ENCODE measurements at places on chromosomes 4 and X.

GRCh38 chr4:22456291-22456690, 59.6 kb downstream of the ADGRA3 start:
- no peak for DNase-seq

DNA sequence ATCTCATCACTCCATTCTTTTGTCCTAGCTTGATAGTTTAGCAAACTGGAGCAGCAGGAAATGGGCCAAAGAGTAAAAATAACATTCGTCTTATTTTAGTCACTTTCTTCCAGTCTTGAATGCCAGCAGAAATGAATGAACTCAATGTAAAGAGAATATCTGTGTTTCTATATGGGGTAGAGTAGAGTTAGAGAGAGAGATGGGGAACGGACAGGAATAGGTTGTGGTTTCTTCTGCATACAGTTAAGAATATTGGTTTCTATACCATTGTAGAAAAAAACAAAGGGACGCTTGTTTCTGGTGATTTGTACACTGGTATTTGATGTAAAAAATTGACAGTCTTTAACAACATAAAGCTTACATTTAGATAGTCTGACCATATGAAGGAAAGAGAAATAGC, 8.9 kb downstream of the GPR174 start:
- DNase-seq, result no peak

GRCh38 chr4:6493658-6494304, 21.4 kb upstream of the PPP2R2C start:
- DNase-seq, result no peak

DNA sequence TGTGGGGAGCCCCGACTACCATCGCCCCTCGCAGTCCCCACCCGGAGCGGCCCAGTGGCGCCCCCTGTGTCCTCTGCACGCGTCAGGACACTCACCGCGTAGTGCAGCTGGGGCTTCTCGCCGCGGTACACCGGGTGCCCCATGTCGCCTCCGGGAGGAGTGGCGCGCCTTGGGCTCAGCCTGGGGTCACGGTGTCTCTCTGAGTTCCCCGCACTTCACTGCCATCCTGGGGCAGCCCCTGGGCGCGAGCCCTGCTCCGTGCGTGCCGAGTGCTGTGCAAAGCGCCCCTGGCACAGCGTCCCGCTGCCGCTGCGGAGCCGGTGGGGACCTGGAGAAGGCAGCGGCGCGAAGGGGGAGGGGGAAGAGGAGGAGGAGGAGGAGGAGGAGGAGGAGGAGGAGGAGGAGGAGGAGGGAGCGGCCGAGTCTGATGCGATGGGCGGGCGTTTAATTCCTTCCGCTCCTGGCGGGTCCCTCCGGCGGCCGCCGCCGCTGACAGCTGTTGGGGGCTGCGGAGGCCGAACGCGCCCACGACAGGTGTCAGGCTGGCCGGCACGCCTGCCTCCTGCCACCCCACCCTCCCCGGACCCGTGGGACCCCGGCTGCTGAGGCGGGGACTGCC, 134.3 kb downstream of the AMELX start:
- DNase-seq, result no peak

DNA sequence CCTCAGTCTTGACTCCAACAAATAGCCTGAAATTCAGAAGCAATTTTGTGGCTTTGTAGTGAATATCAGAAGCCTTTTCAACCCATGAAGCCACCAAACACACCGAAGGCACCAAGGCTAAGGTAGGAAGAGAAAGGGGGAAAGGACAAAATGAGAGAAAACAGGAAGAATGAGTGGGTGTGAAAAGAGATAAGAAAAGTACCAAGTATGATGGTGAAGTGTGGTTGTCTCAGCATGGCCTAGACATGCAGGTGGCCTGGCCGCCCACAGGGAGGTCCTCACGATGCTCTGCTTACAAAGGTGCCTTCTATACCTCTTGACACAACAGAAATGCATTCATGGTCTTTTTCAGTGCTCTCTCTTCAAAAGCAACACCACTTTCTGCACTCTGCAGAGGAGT, 34.9 kb downstream of the ACSL1 start:
- DNase-seq, result no peak

DNA sequence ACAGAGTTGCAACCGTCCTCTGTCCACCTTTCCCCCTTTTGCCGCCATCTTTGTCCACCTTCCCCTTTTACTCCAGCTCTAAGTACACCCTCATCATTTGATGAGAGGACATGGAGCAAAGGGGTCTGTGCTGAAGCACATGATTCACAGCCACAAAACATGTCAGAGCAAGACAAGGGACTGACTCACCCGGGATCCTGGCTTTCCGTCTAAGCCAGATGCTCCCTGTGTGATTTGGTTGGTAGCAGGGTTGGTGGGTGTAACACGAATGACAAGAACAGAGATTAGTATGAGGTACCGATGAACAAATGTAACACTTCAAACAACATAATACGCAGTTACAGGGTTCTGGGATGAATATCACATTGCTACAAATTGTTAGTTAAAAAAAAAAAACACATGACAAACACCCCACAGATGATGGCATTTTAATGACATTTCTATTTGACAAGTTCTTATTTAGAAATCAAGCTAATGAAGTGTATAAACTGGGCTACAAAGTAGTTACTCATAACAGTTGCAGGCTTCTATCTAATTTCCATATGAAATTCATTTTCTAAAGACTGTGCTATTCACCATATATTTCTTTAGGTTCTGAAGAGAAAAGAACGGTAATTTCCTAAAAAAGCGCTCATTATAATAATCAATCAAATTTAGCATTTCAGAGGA, 71.4 kb upstream of the ETNPPL start:
- DNase-seq, result no peak

DNA sequence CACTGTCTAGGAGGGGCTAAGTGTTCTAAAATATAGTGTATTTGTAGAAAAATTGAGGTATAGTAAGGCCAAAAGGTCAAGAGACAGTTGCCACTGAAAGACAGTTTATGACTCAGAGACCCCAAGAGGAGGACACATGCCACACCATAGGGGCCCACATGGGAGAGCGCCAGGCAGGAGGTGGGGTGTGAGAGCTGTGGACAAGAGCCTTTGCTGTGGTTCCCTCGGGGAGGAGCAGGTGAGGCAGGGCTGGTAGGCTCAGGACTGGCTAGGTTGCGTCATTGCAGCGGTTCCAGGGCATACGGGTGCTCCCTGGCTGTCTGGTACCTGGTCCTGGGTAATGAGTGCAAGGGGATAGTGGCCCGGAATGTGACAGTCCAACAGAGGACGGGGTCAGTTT, 37.6 kb downstream of the CCNQ start:
- DNase-seq, result no peak

GRCh38 chr4:33802578-33802977, 2441.7 kb downstream of the ARAP2 start:
- DNase-seq, result no peak

- DNase-seq, result no peak
Measured at GRCh38 chrX:19684311-19684710, 169.0 kb upstream of the MAP3K15 start.

- no peak for DNase-seq
Measured at GRCh38 chr4:154422152-154422551, 69.4 kb downstream of the DCHS2 start.

GRCh38 chr4:143406523-143406922, 69.8 kb downstream of the GAB1 start:
- no peak for DNase-seq

GRCh38 chrX:112636951-112637581, 42.7 kb downstream of the LHFPL1 start:
- no peak for DNase-seq

- no peak for DNase-seq
Measured at GRCh38 chr4:172173206-172173605, 360.0 kb downstream of the GALNTL6 start.

DNA sequence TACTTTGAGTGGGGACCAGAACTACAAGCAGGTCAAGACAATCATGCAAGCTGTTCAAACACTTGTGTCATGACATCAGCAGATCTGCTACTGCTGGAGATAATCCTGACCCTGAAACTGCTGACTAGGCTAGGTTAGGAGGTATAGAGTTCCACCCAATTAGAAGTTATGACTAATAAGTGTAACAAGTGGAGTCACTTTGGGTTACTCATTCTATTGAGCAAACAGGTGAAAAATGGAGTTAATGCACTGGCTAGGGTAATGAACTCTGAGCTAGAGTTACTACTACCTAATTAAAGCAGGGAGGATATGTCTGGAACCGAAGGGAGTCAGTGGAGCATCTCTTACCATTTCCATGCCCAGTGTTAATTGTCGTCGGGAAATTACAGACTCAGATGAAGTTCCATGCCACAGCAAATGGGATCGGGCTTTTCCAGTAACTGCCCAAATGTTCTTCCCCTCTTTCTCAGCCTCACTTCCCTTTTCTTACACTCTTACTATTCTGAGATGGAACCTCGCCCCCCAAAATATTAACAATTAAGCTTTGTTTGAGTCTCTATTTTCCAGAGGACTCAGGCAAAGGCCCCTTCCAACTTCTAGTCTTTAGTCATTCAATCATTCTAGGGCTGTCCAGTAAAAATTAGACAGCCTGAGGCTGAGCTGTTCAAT, 19.8 kb upstream of the MANBA start:
- no peak for DNase-seq

- no peak for DNase-seq
Measured at GRCh38 chrX:81405781-81406180, 203.9 kb downstream of the SH3BGRL start.

- no peak for DNase-seq
Measured at GRCh38 chr4:173932701-173933100, 350.8 kb downstream of the FBXO8 start.

GRCh38 chr4:6703786-6704185, 5.9 kb downstream of the MRFAP1L1 start:
- no peak for DNase-seq

DNA sequence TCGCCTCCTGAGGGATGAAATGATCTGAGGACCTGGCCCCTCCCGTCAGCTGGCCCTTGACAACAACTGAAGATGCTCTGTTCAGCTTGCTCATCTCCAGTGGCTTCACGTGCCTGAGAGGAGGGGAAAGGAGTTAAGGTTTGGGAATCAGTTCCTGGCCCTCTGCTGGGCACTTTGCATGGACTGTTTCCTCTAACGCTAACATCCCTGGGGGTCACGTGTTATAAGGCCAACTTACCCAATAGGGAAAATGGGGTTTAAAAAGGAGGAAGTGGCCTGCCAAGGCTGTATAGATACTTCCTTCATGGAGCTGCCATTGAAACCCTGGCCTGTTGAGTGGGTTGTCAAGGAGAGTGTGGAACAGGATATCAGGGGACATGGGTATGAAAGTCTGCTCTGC, 65.6 kb downstream of the OR13H1 start:
- DNase-seq, result no peak

- no peak for DNase-seq
Measured at GRCh38 chr4:10117359-10118047, 904 bp upstream of the WDR1 start.

DNA sequence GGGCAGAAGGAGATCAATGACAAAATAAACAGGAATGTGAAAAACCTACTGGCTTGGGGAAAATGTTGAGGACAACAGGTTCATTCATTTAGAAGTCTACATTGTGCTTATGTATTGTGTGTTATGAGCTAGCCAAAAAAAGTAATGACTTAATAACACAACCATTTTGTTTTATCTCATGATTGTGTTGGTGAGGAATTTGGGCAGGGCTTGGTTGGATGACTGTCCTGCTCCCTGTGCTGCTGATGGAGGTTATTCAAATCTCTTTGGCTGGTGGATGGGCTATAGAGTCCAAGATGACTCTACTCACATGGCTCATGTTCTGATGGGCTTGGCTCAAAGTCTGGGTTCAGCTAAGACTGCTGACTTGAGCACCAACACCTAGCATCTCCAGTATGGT, 116.3 kb downstream of the HS3ST1 start:
- DNase-seq, result no peak

- no peak for DNase-seq
Measured at GRCh38 chrX:14546190-14546589, 16.9 kb downstream of the GLRA2 start.

DNA sequence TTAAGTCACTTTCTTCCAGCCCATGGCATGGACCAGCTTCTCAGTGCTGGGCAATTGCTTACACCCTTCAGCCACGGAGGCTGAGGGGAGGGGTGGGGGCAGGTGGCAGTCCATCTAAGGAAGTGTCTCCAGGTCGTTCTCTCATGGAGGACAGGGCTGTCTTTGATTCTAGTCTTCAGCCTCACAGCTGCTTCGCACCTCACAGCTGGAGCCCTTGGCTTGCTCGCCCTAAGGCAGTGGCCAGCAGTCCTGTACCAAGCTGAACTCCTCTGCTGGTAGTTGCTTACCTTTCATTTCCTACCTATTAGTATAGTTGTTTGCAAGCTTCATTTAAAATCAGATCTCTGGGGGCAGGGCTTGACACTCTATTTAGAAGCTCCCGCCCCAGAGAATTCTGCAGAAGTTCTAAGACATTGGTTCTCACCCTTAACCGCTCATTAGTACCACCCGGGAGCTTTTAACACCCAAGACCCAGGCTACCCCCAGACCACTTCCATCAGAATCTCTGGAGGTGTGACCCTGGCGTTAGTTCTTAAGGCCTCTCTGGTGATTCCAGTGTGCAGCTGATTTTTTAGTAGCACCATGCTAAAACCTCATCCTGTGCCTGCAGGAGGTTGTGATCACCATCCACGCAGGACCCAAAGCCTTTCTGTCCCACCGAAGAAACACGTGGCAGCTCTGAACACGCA, 386.8 kb downstream of the UNC5C start:
- DNase-seq, result no peak

- peak; percentile 76 for DNase-seq
Measured at GRCh38 chrX:2690856-2691542, at the start of gene CD99. Gene CD99 (plus strand): TSS chrX:2691295. CDS start chrX:2691361, 66 bp downstream.

DNA sequence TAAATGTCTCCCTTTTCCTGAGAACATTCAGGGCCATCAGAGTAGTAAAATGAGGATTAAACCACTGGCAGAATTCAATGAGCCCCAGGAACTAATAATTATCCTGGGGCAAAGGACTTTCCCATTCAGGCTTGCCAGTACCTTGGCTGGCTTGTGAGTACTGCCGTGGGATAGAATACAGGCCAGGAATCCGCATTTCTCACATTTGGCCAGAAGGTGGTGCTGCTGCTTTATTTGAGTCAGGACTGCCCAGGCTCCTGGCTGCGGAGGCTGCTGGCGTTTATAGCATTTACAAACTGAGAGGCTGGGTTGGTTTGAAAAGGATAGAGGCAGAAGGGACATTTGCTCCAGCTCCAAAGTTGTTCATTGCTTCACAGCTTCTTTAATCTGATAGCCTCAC, 91.4 kb downstream of the RTL9 start:
- peak; percentile 23 for DNase-seq

DNA sequence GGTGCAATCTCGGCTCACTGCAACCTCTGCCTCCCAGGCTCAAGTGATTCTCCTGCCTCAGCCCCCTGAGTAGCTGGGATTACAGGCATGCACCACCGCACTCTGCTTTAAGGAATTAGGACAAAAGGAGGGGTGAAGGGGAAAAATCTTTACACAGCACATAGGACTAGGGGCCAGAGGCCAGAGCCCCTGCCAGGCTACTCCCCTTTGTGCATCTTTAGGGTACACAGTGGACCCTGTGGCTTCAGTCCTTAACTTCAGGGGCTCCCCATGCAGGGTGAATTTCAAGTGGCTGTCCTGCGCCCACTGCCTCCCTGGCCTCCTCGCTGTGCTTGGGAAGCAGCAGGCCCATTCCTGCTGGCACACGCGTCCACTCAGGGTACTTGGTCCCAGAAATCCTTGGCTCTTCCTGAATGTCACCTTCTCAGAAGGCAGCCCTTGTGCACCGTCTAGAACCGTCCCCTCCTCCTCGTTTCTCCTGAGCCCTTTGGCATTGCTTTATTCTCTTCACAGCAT, 138.9 kb upstream of the PSAPL1 start:
- DNase-seq, result no peak
